A549 treated with AZD2906 at 1 μM for 4 hours (cell line): ENCODE measurements at places on chromosomes 3 and 15. TPM values are rescaled to one million over a fixed set of nuclear protein-coding genes. Genes with fewer than 3 reads are reported as not detected.

Gene LRRN1
- total RNA-seq, result 0.02 TPM in 1 of 5 replicates, not detected in the others

Gene PLSCR5
- total RNA-seq, result not detected in 5 replicates

Gene ISL2
- total RNA-seq, result 2.7 to 4.5 TPM (median 3.9 TPM) in 5 replicates

Gene TM6SF1
- 0.09 to 0.13 TPM (median 0.10 TPM) in 4 of 5 replicates, not detected in the other for total RNA-seq

Gene CCDC33
- 6.3 to 7.5 TPM (median 7.4 TPM) in 5 replicates for total RNA-seq

Gene ANKUB1
- total RNA-seq, result not detected in 5 replicates

Gene UCN2
- total RNA-seq, result 5.9 to 8.7 TPM (median 8.2 TPM) in 5 replicates

Gene GRK7
- 0.02 to 0.05 TPM in 2 of 5 replicates, not detected in the others for total RNA-seq

Gene RHOV
- 2.9 to 4.4 TPM (median 3.7 TPM) in 5 replicates for total RNA-seq

Gene GOLGA8B
- 13.1 to 21.4 TPM (median 16.3 TPM) in 5 replicates for total RNA-seq

Gene EPHA6
- total RNA-seq, result 0.06 to 0.24 TPM (median 0.09 TPM) in 5 replicates

Gene DPP8
- total RNA-seq, result 20.5 to 28.2 TPM (median 25.2 TPM) in 5 replicates

Gene AMOTL2
- 47.6 to 53.6 TPM (median 51.1 TPM) in 5 replicates for total RNA-seq

Gene ISLR
- total RNA-seq, result 0.21 to 0.39 TPM (median 0.29 TPM) in 5 replicates

Gene CLDN16
- 0.03 to 0.16 TPM (median 0.09 TPM) in 5 replicates for total RNA-seq

Gene ITIH3
- total RNA-seq, result 0.14 to 0.29 TPM (median 0.16 TPM) in 5 replicates

Gene C2CD4A
- total RNA-seq, result 0.11 to 0.21 TPM (median 0.14 TPM) in 5 replicates

Gene MME
- total RNA-seq, result 0.12 TPM in 1 of 5 replicates, not detected in the others

Gene POPDC2
- total RNA-seq, result 0.32 to 1.2 TPM (median 0.38 TPM) in 5 replicates

Gene SHC4
- total RNA-seq, result 0.61 to 1.2 TPM (median 0.77 TPM) in 5 replicates

Gene MESP2
- total RNA-seq, result 0.09 to 0.83 TPM (median 0.40 TPM) in 5 replicates

Gene EDC3
- total RNA-seq, result 20.3 to 24.5 TPM (median 22.7 TPM) in 5 replicates

Gene STAB1
- 0.07 to 0.18 TPM (median 0.16 TPM) in 5 replicates for total RNA-seq

Gene TRIM71
- total RNA-seq, result 0.01 TPM in 2 of 5 replicates, not detected in the others

Gene SEMA5B
- 0.22 to 0.31 TPM (median 0.26 TPM) in 5 replicates for total RNA-seq

Gene TGM5
- total RNA-seq, result not detected in 5 replicates

Gene ADGRG7
- not detected in 5 replicates for total RNA-seq

Gene SUCNR1
- total RNA-seq, result 0.07 to 0.18 TPM (median 0.09 TPM) in 5 replicates

Gene CYFIP1
- total RNA-seq, result 75.8 to 81.7 TPM (median 81.1 TPM) in 5 replicates

Gene SERINC4
- 0.05 to 0.10 TPM (median 0.09 TPM) in 4 of 5 replicates, not detected in the other for total RNA-seq

Gene DUOX1
- total RNA-seq, result 0.05 TPM in 3 of 5 replicates, not detected in the others

Gene CHRM5
- total RNA-seq, result 0.02 to 0.06 TPM (median 0.03 TPM) in 4 of 5 replicates, not detected in the other

Gene KIF23
- 65.7 to 96.3 TPM (median 74.7 TPM) in 5 replicates for total RNA-seq

Gene CAV3
- 0.16 TPM in 1 of 5 replicates, not detected in the others for total RNA-seq

Gene ALG1L2
- not detected in 5 replicates for total RNA-seq

Gene APEH
- total RNA-seq, result 60.7 to 66.5 TPM (median 63.9 TPM) in 5 replicates

Gene NANOGP8
- total RNA-seq, result not detected in 5 replicates

Gene NEK10
- 0.66 to 0.84 TPM (median 0.68 TPM) in 5 replicates for total RNA-seq

Gene SEMA3F
- total RNA-seq, result 14.4 to 21.6 TPM (median 19.7 TPM) in 5 replicates

Gene GOLGA6L26
- not detected in 5 replicates for total RNA-seq

Gene STRC
- 0.02 to 0.13 TPM (median 0.07 TPM) in 5 replicates for total RNA-seq

Gene CD200R1
- total RNA-seq, result 0.05 to 0.17 TPM (median 0.05 TPM) in 5 replicates

Gene TMF1
- 9.8 to 15.3 TPM (median 12.9 TPM) in 5 replicates for total RNA-seq

Gene CPNE9
- total RNA-seq, result 0.08 to 0.29 TPM (median 0.15 TPM) in 5 replicates

Gene CFAP92
- 0.09 TPM in 1 of 5 replicates, not detected in the others for total RNA-seq

Gene ZNF80
- not detected in 5 replicates for total RNA-seq

Gene CAPN3
- 0.17 to 0.36 TPM (median 0.22 TPM) in 5 replicates for total RNA-seq

Gene ZNF654
- 3.4 to 4.4 TPM (median 3.8 TPM) in 5 replicates for total RNA-seq

Gene CERS3
- not detected in 5 replicates for total RNA-seq
